ENCODE measurements at places on chromosomes 12 and 14.

GRCh38 chr12:67315661-67316060, 46.5 kb downstream of the CAND1 start:
- no peak for DNase-seq

DNA sequence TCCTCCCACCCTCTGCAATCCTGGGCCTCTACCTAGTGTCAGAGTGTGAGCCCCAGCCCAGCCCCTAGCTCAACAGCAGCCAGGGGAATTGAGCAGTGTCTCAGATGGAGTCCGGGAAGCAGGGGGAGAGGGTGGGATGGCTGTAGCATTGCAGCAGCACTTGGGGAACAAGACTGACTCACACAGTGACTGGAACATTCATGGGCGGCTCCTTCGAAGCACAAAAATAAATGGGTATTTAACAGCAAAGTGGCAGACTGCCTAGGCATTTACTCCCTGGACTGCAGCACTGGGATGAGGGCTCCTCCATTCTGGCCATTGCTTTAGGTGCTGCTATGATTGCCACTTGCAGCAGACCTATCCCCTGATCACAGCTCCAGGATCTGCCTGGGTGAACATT, 46.0 kb upstream of the STK38L start:
- DNase-seq, result no peak

GRCh38 chr14:36717363-36717762, 55.7 kb downstream of the PAX9 start:
- no peak for DNase-seq

DNA sequence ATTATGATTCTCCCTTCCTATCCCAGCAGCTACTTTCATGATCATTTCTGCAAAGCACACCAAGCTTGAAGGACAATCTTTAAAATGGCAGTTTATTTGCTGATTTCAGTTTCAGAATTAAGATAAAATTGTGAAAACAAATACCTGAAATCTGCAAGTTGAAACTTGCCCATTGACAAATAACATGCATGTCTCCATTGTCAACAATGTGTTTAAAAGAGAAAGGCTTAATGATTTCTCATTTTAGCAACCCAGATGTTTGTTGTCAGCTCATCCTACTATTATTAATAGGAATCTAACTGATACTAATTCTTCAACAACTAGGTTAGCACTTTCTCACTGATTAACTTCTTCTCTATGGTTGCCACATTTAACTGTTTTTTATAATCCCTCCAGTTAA, 474.6 kb downstream of the PRKD1 start:
- DNase-seq, result no peak

DNA sequence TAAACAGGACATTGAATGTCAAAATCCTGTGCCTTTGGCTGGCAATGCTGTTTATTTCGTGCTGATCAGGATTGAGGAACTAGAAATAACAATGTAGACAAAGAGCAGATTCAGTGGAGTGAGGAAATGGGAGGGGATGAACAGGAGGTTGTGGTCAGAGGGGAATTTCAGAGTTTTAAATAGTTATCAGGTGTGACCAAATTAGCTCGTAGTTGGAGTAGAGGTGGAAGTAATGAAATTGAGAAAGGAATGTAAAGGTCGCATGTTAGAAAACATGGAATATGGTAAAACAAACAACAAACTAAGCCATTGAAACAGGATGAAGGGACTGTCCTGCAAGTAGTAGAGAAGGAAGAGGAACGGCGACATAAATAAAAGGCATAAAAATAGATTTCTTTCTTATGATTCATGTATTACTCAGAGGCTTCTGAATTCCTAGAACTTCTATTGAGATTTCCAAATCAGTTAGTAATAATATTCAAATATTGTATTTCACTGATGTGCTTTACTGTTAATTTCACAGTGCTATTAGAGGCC, 9.5 kb upstream of the SAV1 start:
- DNase-seq, result no peak

- no peak for DNase-seq
Observed at GRCh38 chr12:90672081-90672480, 282.9 kb downstream of the CCER1 start.

GRCh38 chr12:100717733-100718067, 76.9 kb upstream of the ANO4 start:
- no peak for DNase-seq

GRCh38 chr14:75442166-75442565, 14.3 kb downstream of the JDP2 start:
- no peak for DNase-seq

Data from activated CD4-positive, alpha-beta T cell treated with anti-CD3 and anti-CD28 coated beads for 24 hours (primary cell).